ENCODE measurements at places on chromosomes 13 and 19.

DNA sequence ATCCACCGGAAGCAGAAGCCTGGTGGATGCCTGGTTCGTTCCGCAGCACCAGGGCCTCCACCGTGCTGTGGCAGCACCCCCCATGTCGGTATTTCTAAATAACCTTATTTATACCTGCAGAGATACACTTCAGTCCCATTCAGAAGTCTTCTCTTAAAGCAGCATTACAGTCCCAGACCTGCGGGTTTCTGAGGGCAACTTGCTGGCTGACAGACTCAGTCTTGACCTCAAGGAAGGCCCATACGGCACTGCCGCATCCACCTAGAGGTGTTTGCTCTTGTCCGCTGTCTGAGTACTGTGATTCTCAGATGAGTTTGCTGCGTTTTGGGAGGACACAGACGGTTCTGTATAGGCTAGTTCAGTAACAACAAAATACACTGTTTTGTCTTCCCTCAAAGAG, 16.9 kb upstream of the TEX29 start:
- no peak for DNase-seq

GRCh38 chr13:51894239-51894638, 32.5 kb downstream of the CCDC70 start:
- no peak for DNase-seq

DNA sequence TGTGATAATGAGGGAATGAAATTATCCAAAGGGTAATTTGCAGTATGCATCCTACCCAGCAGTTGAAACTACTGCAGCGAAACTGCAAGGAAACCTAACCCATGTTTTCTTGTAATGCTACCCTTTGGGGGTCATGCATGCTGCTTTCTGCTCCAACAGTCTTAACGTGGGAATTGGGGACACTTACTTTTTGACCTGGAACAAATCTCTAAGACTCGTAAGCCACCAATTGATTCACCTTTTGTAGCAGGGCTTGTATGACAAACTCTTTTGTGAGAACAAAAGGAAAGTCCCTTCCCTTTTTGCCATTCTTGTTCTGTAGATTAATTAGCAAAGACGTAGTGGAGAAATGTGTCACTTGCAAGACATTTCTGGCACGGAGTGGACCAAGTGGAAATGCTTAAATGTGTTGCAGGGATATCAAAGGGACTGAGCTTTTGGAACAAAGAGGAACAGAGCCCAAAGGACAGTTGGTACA, 27.4 kb downstream of the LRCH1 start:
- DNase-seq: no peak

DNA sequence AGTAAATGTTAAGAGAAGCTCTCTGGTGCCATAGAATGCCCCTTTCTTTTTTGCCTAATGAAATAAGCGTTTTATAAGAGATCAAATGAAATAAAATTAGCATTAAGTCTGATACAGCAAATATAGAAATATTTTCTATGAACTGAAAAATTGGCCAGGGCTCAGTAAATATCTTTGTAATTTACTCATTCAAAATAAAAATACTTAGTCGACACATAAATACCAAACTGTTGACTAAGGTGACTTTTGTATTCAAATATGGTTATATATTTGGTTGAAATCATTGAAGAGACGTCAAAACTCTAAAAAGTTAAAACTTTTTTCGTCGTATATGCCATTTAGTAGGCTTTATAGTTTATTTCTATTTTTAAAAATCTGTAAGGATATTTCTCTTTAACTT, 25.6 kb downstream of the IPO5 start:
- no peak for DNase-seq

GRCh38 chr19:41415154-41415571, 12.0 kb downstream of the B3GNT8 start:
- no peak for DNase-seq

DNA sequence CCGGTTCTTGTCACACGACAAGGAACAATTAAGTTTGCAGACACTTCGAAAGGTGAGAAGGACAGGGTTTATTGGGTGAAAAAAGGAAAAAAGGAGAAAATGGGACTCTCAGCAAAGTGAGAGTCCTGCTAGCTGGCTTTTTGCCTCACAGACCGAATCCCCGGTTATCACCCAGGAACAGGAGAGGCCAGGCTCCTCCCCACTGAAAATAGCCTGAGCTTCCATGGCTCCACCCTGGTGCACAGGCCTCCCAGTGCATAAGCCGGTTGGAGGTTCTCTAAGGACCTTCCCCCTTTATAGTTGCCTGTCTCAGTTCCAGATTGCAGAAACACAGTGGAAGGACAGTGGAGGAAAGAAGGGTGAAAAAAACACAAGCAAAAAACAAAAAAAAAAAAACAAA, 571.7 kb downstream of the KCTD12 start:
- DNase-seq: no peak

- DNase-seq: no peak
Measured at GRCh38 chr19:29489172-29489951, 36.4 kb upstream of the VSTM2B start.

DNA sequence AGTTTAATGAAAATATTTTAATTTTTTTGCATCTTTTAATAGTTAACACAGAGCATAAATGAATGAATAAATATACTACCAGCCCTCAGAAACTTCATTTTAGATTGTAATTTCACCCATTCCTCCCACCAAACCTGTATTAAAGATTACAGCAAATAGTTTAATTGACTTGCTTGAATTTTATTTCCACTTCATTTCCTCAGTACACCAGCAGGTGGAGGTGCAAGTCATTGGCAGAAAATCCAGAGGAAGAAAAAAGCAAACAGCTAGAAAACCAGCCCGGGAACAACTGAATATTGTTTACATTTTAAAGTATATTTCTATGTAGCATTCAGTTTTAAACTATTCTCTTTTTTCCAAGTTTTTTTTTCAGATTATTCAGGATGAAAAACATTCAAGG, 177.8 kb downstream of the OLFM4 start:
- no peak for DNase-seq

DNA sequence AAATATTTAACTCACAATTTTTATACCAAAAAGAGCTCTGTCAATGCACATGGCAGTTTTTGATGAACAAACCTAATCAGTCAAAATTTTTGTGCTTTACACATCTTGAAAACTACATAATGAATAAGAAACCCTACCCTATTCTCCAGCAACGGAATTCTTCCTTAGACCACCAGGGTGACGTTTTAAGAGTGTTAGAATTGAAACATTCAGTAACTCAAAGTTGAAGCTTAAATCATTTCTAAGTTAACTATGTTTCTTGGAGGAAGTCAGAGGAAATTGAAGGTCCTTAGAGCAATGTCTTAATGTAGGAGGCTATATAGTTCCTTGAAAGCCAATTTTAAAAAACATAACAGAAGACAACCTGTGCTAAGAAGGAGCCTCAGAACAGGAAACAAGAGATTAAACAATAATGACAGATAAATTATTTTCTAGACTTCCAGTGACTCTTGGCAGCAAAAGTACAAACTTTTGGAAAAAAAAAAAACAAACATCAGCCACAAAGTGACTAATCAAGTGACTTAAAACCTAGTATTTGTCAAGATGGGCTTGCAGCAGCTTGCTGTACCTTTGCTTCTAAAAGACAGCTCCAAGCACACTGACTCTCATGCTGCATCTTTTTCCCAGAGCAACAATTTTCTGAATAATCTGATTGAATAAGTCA, 6.2 kb downstream of the SPRY2 start:
- DNase-seq: no peak

- peak; percentile 16 for DNase-seq
Measured at GRCh38 chr13:34942732-34943435, 814 bp downstream of the NBEA start.

DNA sequence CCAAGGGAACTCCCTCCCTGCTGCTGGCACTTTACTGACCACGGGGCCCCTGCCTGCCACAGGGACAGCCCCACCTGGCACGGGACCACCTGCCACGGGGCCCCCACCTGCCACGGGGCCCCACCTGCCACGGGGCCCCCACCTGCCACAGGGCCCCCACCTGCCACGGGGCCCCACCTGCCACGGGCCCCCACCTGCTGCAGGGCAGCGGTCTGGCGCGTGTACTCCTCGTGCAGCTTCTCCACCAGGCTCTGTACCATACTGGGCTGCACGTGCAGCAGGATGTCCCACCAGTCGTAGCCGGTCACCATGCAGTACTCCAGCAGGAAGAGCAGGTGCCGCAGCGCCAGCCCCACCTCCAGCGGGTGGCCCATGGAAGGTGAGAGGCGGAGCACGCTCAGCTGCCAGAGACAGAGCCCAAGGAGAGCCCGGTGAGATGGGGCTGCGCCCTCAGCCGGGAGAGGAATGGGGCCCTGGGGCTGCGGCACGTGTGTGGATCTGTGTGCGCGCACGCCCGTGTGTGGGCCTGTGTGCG, 16.1 kb downstream of the MED16 start:
- no peak for DNase-seq

- peak; percentile 87 for DNase-seq
Measured at GRCh38 chr19:12035220-12036172, at the start of gene ZNF433. TSS of gene ZNF433 (minus strand) at chr19:12035679. CDS start at chr19:12035539, 140 bp downstream.

DNA sequence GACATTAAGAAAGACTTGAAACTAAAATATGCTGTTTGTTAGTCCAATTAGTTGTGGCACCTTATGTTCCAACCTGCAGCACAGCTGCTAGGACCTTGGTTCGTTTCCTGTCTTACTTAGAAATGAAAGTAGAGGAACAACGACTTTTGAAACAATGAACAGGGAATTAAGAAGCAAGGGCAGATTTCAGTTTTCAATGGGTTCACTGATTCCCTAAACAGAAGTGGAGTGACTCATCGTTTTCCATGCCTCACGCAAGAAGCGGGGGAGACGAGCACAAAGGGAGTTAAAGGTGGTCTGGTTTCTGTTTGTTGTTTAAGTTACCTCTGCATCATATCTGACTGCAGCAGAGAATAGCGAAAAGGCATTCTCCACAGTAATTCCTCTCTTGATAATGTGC, 44.8 kb downstream of the PHF11 start:
- no peak for DNase-seq

DNA sequence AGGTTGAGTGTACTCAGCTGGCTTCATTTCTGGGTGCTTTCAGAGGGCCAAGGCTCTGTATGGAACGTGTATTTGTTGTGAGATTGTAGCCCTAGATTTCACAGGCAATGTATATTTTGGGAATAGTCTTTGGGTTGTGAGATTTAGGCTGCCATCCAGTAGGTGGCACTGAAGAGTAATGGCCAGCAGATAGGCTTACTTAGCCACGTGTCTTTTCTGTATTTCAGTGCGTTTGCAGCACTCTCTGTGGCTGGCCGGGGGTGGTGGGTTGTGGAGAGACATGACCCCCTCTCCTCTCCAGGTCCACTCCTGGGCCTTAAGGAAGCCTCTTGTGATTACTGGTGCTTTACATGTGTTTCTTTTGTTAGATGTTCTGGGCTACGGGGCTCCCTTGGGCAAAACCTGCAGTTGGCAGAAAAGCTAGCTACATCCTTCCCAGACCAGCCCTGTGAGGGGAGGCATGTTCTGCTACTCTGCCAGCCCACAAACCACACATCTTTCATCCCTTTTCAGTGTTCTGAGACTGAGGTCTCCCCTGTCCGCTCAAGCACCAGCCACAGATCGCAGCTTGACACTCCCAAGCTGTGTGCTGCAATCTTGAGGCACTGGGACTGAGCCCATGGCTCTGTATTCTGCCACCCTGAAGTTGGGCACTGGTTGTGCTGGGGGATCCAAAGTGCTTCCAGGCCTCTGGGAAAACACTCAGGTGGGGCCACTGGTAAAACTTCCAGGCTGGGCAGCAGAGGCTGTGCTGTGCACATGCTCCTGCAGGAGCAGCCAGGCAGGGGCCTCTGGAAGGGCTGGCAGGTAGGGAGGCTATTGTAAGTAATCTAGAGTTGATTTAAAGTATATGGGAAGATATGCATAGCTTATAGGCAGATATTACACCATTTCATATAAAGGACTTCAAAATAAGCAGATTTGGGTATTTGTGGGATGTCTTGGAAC, 1096.8 kb upstream of the PCDH20 start:
- no peak for DNase-seq

DNA sequence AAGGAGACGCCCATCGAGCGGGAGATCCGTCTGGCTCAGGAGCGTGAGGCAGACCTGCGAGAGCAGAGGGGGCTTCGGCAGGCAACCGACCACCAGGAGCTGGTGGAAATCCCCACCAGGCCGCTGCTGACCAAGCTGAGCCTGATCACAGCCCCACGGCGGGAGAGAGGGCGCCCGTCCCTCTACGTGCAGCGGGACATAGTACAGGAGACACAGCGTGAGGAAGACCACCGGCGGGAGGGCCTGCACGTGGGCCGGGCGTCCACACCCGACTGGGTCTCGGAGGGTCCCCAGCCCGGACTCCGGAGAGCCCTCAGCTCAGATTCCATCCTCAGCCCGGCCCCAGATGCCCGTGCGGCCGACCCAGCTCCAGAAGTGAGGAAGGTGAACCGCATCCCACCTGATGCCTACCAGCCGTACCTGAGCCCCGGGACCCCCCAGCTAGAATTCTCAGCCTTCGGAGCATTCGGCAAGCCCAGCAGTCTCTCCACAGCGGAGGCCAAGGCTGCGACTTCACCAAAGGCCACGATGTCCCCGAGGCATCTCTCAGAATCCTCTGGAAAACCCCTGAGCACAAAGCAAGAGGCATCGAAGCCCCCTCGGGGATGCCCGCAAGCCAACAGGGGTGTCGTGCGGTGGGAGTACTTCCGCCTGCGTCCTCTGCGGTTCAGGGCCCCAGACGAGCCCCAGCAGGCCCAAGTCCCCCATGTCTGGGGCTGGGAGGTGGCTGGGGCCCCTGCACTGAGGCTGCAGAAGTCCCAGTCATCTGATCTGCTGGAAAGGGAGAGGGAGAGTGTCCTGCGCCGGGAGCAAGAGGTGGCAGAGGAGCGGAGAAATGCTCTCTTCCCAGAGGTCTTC, 7.1 kb downstream of the MISP start:
- DNase-seq: no peak

GRCh38 chr19:11984986-11985385, 20.1 kb downstream of the ZNF763 start:
- peak; percentile 21 for DNase-seq

DNA sequence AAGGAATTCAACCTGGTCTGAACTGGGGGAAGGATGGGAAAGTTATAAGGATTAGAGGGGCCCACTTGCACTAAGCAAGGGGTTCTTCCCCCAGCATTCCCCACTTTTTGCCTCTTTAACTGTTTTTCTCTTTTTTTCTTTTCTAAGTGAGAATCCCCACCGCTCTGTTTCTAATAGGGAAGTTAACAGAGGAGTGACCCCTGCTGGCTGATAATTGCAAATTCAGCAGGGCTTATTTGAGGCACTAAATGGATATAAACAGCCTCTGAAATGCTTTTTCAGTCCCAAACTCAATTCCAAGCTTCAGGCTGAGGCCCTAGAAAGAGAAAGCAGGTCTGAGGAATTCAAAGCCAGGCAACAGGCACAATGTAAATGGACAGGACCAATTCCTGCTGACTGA, 38.2 kb upstream of the CEACAM21 start:
- no peak for DNase-seq

GRCh38 chr13:51246025-51246417, 23.8 kb downstream of the FAM124A start:
- DNase-seq: no peak

DNA sequence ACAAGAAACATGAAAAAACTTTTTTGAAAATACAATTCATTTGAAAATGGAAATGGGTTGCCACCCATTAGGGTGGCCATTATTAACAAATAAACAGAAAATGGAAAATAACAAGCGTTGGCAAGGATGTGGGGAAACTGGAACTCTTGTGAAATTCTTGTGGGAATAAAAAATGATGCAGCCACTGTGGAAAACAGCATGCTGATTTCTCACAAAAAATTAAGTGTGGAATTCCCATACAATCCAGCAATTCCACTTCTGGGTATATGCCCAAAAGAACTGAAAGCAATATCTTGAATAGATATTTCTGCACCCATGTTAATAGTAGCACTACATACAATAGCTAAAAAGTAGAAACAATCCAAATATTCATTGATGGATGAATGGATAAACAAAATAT, 165.2 kb downstream of the DCLK1 start:
- no peak for DNase-seq

- DNase-seq: no peak
Measured at GRCh38 chr13:85278851-85279250, 520.4 kb downstream of the SLITRK6 start.

GRCh38 chr13:66367356-66367755, 862.8 kb downstream of the PCDH9 start:
- no peak for DNase-seq
